ENCODE measurements at places on chromosomes 12 and 14.

DNA sequence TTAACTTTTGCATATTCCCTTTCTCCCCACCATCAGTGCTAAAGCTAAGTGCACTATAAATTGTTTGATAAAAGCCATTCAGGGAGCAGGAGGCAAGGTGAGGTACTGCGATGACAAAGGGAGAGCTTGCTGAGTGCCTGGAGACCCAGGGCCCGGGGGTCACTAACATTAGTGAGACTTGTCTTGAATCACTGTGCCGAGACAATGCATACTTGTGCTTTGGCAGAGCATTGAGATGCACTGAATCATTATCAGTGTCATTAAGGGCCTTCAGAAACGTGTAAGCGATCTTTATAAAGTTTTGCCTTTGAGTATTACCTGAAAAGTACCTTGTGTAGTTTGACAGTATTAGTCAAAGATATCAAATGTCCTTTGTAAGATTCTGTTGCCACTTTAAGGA, 447.5 kb downstream of the PCNX1 start:
- DNase-seq = no peak

DNA sequence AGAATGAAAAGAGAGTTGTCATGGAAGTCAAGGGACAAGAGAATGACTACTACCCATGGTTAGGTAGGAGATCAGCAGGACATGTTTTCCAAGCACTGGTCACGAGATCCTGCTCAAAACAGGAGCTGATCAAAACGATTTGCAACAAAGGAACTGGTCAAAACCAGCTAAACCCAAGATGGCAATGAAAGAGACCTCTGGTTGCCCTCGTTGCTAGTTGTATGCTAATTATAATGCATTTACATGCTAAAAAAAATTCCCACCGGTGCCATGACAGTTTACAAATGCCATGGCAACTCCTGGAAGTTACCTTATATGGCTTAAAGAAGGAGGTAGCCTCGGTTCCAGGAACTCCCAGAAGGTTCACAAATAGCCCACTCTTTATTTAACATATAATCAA, 95.0 kb upstream of the OTX2 start:
- no peak for DNase-seq

GRCh38 chr14:101628975-101629374, 67.7 kb downstream of the DIO3 start:
- no peak for DNase-seq

DNA sequence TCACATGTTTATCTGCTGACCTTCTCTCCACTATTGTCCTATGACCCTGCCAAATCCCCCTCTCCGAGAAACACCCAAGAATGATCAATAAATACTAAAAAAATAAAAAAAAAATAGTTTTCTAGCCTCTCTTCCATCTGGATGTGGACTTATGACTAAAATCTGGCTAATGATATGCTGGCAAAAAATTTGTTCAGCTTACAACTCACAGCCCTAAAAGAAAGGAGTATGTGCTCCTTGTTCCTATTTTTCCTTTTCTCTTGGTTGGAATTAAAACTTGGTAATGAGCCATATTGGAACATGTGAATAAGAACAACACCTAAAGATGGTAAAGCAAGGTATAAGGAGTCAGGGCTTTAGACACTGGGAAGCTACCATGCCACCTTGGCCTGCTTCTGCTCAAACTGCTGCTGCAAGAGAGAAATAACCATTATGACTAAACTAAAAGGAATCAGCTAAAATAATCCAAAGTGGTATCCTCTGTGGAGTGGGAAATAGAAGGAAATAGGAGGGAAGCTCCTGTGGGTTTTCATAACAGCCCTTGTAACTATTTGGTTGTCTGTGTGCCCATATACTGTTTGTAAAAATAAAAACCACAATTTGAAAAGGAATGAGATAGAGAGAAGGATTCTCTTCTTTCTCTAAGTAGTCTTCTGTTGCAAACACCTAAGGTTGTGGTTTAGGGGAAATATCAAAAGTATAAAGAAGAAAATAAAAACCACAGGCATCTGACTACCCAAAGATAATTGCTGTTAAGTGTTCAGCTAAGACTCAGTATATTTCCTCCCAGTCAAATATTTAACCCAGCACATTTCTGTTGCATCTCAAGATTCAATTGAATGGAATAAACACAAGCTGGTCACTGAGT, 53.8 kb downstream of the SDR9C7 start:
- no peak for DNase-seq

DNA sequence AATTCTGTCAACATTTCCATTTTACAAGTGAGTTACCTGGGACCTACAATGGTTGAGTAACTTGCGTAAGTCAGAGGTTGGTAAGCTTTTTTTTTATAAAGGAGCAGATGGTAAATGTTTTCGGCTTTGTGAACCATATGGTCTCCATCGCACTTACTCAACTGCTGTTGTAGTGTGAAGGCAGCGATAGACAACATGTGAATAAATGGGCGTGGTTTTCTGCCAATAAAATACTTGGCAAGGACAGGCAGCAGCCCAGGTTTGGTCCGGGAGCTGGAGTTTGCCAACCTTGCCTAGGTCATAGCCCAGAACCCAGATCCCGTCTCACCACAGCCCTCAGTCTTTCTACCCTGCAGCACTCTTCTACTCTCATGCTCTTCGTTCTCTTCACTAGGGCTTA, 6.3 kb downstream of the DDX55 start:
- DNase-seq = no peak

GRCh38 chr12:105275997-105276733, 40.2 kb upstream of the APPL2 start:
- DNase-seq = no peak

- no peak for DNase-seq
Measured at GRCh38 chr12:124841558-124841945, 22.1 kb downstream of the SCARB1 start.

GRCh38 chr12:18567787-18568186, 170.0 kb downstream of the PLCZ1 start:
- DNase-seq = no peak

GRCh38 chr12:129231491-129231890, 378.2 kb downstream of the GLT1D1 start:
- DNase-seq = no peak

- no peak for DNase-seq
Measured at GRCh38 chr12:114414031-114414865, 8.3 kb upstream of the TBX5 start.

DNA sequence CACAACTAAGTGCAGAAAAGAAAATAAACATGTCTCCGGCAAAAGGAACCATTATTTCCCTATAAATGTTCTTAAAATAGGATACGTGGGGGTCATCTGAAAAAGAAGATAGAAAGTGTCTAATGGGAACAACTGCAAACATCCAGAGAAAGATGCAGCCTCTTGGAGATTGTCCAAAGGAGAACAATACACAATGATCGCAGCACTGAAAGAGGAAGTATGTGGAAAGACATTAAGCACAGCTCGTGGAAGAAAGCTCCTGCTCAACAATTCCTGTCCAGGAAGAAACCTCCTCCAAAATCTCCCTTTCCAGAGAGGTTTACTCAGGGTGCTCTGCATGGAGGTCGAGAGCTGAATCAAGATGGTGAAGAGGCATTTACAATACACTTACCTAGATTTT, 2.5 kb upstream of the LALBA start:
- DNase-seq = no peak
